ENCODE measurements at places on chromosomes 12 and 14. TPM values are rescaled to one million over a fixed set of nuclear protein-coding genes. Genes with fewer than 3 reads are reported as not detected.

DNA sequence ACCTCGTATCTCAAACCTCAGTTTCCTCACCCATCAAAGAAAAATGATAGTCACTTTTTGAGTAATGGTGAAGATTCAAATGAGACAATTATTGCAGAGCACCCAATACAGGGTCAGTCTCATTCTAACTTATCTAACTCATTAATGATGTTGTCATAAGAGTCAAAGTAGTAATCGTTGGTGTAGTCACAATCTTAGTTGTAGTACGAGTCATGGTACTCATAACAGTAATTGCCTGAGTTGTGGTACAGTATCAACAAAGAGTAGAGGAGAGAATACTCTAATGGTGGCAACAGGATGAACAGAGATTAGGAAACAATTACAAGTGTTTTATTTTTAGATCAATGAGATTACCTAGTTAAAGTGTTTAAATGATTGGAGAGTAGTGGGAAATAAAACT, 93.6 kb upstream of the TMTC2 start:
- no peak for DNase-seq

- no peak for DNase-seq
Measured at GRCh38 chr14:33230021-33230420, 291.3 kb downstream of the NPAS3 start.

The SIRT4 gene
- total RNA-seq, result 4.0 TPM

DNA sequence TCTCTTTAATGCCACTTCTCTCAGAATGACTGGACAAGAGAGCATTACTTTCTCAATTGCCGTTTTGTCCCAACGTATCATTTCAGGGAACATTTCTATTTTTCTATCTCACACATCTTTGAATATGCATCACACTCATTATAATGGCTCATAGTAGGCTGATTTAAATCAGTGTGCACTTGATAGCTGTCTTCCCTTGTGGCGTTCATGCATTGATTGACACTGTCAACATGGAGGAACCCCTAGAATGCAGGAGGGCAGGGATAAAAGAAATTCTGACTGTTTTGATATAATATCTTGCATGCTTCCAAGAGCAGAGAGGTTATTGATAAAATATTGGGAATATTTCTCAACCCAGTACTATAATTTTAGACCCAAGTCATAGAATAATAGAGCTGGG, 1528.9 kb upstream of the FLRT2 start:
- no peak for DNase-seq

DNA sequence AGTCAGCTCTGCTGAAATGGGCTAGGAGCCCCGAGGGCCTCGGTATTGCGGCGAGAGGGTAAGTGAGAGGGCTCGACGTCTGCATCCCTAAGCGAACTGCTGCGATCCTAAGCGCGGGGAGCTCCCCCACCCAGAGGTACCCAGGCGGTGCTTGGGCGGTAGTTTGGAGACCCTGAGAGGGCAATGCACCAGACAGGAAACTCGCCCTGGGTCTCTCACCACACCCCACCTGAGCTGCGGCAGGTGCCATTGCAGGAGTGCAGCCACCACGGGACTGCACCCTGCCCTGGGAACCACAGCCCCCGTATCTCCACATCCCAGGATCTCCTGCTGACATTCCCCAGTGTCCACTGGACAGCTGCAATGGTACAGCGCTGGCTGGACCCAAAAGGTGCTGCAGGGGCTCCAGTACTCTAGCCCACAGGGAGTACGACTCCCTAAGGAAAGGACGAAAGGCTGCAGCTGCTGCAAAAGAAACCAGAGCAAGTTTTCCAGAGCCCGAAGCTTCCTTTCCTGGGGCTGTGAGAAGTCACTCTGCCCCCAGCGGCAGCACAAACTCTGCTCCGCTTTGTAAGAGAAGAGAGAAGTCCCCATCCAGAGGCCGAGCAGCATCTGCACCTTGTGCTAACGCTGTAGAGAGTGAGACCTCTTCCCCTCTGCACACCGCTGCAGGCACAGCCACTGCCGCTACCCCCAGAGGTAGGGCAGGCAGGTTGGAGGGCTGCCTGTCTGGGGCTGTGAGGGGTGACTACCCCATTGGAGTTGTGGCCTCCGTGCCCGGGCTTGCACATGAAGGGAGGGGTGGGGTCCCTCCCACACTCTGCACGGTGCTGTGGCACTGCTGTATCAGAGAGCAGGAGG, 31.1 kb upstream of the MON2 start:
- DNase-seq, result peak; percentile 11

GRCh38 chr12:88063375-88063774, 34.2 kb upstream of the C12orf50 start:
- DNase-seq, result no peak

The BCL11B gene
- total RNA-seq, result 1.7 TPM

The FAIM2 gene
- total RNA-seq, result 0.67 TPM

The IL22 gene
- not detected for total RNA-seq

DNA sequence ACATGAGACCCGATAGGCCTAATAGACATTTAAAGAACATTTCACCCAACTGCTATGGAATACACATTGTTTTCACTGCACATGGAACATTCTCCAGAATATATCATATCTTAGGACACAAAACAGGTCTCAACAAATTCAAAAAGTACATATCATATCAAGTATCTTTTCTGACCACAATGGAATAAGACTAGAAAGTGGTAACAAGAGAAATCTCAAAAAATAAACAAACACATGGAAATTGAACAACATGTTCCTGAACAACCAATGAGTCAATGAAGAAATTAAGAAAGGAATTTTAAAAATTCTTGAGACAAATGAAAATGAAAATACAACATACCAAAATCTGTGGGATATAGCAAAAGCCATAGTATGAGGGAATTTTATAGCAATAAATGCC, 208.1 kb downstream of the PTPRO start:
- DNase-seq, result no peak

DNA sequence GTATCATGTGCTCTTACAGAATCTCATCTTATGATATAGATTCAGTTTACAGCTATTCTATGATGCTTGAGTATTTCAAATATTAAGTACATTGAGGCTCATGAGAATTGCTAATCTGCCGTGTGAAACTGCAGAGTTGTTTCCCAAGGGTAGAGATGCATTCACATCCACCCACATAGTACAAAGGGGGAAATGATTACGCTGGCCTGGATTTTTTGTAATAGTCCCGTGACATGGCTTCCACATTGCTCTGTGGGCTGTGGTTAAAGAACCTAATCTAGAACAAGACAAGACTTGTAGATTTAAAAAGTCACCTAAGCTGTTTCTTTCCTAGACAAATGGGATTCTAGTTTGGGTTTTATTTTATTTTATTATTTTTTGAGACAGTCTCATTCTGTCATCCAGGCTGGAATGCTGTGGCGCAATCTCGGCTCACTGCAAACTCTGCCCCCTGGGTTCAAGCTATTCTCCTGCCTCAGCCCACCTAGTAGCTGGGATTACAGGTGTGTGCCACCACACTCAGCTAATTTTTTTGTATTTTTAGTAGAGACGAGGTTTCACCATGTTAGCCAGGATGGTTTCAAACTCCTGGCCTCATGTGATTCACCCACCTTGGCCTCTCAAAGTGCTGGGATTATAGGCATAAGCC, 13.0 kb upstream of the RIOX1 start:
- DNase-seq, result no peak

DNA sequence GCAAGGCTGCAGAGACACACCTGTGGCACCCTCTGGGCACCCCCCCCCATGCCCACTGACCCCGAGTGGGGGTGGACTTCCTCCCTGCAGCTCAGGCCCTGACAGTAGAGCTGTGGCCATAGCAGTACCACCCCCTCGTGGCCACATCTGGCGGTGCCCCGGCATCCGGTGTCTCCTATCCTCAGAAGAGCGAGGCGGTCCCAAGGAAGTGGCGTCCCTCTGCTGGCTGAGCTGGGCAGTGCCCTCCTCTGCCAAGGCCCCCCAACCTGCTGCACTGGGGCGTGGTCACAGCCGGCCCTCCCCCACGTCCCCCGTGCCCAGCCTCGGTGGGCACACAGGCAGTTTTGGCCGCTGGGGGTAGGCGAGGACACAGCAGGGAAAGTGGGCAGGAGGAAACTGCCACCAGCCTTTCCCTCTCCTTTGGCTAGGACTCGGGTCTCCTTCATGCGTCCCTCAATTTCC, 6.0 kb upstream of the SLC6A12 start:
- DNase-seq, result peak; percentile 76

DNA sequence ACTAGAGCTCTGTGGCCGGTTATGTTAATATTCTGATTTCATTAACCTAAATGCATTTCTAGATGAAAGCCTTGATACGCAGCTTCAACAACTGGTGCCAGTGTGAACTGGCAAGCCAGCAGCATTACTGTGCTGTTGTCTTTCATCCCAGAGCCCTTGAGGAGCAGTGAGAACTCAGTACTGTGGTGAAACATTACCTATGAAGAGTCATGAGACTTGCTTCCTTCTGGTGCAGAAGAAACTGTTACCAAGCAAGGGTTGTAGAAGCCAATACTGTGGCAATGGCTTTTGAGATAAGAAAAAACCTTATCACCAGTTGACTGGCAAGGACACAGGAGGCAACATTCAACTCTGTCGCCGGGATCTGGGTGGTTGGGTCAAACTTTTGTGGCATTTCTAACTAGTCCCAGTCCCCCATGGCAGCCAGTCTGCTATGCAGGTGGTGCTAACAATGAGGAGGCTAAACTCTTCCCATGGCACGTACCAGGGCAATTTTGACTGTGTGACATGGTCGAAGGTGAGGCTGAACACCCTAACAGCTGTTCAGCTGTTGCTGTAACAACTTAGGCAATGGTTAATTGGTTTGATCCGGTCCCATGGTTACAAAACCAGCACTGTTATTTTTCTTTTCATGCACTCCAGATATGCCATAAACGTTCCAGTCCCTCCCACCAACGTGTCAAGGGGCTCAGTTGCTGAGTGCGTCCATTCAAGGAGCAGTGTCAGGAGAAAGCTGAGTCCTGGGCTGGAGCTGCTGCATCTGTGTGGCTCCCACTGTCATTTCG, 12.6 kb upstream of the LGALS3 start:
- no peak for DNase-seq

DNA sequence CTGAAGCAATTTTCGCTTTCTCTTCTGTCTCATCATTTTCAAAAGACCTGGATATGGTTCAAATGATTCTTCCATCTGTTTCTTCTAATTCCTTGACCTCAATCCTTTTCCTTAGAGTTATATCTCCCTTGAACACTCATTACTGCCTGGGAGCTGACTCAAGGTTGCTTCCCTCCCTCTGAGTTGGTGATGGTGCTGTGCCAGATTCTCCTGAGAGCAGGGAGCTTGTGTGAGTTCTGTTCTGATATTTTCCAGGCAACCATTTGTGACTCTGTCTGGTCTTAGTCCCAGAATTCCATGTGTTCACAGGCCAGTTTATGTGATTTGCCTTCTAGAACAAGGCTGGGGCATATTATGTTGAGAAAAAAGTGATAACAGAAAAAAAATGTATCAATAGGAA, 505.1 kb upstream of the SYT1 start:
- no peak for DNase-seq

- no peak for DNase-seq
Measured at GRCh38 chr12:49903351-49903699, 375 bp downstream of the FAIM2 start.

The NAV3 gene
- total RNA-seq, result 1.1 TPM

DNA sequence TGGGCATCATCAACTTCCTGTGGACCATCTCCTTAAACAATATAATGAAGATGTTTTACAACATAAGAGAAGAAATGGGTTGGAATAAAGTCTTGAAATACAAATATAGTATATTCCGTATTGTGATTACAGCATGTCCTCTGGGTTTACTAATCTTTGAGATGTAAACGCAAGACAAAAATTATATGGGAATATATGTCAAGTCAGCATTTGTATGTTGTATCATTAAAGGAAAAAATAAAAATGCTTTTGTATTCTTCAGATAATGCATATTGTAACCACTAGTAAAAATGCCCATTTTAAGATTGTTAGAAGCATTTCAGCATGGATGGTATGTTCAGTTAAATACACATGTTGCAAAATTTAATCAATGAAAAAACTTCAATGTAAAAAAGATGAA, 893.3 kb downstream of the FLRT2 start:
- no peak for DNase-seq

DNA sequence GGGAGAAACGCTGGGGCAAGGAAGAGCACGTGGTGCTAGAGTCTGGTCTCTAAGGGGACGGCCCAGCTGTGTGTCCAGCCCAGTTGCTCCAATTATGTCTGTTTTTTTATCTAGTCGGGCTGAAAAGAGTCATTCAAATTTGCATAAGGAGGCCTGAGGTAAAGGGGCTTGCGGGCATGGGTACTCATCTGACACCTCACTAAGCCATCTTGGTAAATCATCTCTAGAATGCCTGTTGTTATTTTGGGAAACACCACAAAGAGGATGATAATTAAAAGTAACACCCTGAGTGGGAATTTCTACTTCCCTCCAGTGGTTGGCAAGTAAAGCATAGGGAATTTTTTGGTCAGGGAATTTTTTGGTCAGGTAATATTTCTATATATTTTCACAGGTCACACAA, 196.1 kb upstream of the ALG10B start:
- DNase-seq, result no peak

GRCh38 chr14:94641632-94641955, 29.4 kb downstream of the SERPINA3 start:
- DNase-seq, result no peak

- DNase-seq, result peak; percentile 39
Measured at GRCh38 chr12:4421590-4422031, 24.0 kb downstream of the FGF6 start.

The MYH6 gene
- total RNA-seq, result not detected

The HSPA2 gene
- total RNA-seq, result 1.8 TPM

GRCh38 chr12:131223791-131224225, 270.1 kb downstream of the ADGRD1 start:
- DNase-seq, result no peak

- DNase-seq, result no peak
Measured at GRCh38 chr12:79174626-79175025, 310.1 kb downstream of the SYT1 start.

GRCh38 chr12:56699020-56699661, 11.1 kb upstream of the PTGES3 start:
- no peak for DNase-seq

The TMPRSS12 gene
- total RNA-seq, result not detected

DNA sequence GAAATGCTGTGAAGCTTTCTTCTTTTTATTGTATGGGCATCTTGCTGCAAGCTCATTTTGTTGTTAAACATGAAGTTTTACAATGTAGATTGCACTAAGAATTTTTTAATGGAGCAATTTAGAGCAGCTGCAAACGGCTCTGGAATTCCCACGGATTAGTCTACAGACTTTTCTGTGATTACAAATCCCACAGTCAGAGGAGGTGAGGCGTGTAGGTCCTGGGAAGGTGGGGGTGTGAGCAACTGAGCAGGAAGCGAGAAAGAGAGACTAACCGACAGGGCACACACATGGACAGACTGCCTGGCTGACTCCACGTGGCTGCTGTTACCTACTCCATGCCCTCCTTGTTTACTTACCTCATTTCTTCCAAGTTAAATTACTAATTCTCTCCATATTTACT, 348.5 kb downstream of the NPAS3 start:
- DNase-seq, result peak; percentile 30

- no peak for DNase-seq
Measured at GRCh38 chr12:50662116-50662510, 101.8 kb upstream of the ATF1 start.

DNA sequence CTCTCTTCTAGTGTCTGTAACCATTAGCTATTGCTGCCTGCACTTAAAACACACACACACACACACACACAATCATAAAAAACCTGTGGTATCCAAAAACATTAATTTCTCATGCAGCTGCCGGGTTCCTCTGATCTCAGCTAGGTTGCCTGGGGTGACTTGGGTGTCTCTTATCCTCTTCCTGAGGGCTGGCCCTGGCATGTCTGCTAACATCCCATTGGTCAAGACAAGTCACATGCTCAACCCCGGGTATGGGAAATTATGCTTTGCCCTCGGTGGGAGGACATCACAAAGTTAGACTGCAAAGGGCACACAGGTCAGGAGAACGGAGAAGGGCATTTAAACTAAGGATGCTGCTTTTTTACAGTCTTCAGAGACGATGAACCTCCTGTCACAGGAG, 55.7 kb downstream of the TRPV4 start:
- peak; percentile 85 for DNase-seq
